ENCODE measurements at places on chromosomes 1 and 21. TPM values are rescaled to one million over a fixed set of nuclear protein-coding genes. Genes with fewer than 3 reads are reported as not detected.
A peak's percentile ranks its signal among the peaks of the same experiment; 100 is the strongest.

GBP3 gene
- total RNA-seq = 1.4 TPM

CTXND2 gene
- total RNA-seq = not detected

SZRD1 gene
- 179 TPM for total RNA-seq

DISP3 gene
- total RNA-seq = 0.07 TPM

- DNase-seq = no peak
These were observed 79.3 kb upstream of the SPAG17 start for GRCh38 chr1:118264343-118264742.

DNA sequence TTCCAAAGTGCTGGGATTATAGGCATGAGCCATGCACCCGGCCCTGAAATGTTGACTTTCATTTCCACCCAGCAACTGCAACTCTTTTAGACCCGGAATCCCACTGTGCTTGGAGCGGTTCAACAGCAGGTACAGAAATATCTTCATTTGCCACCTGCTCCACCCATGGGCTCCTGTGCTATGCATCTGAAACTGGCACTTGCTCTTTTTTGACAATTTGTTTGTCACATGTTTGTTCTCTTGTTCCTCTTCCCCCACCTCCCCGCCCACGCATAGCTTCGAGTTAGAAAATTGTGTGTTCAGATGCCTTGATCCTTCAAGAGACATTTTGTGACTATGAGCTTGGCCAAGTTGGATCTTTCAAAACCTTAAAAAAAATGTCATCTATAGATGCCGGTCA lies 2.4 kb upstream of the IFNLR1 start:
- DNase-seq = peak; percentile 72

DNA sequence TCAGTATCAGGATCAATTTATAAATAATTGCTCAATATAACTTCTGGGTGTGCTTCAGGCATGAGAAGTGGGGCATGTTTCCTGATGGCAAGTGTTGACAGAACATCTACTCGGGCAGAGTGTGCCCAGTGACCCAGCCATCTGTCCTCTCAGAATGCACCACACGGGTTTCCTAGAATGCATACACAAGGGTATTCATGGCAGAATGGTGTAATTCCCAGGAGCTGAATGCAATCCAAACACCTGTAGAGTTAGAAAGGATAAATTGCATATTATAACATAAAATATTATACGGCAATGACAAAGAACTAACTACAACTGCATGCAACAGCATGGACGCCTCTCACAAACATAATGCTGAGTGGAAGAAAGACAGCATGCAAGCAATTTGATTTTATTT lies 391.9 kb downstream of the SIPA1L2 start:
- no peak for DNase-seq

GRCh38 chr1:61781151-61781550 lies 38.9 kb downstream of the PATJ start:
- DNase-seq = no peak

DNA sequence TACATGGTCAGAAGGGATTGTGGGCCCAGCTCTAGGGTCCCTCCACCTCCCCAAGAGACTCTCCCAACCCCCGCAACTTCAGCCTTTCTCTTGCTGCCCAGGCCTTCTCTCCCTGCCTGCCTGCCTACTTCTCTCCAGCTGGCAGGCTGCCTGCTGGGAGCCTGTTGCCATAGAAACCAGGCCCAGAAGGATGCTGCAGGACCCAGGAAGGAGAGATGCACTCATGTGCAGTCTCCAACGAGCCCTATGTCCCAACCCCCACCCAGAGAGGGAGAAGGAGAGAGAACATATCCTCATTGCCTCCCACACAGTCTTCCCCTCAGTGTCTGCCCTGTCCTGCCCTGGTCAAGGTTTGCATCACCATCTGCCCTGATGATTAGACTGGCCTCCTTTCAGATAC lies 10.8 kb upstream of the SMIM12 start:
- no peak for DNase-seq

GRCh38 chr1:20975668-20976067 lies 188.6 kb upstream of the HP1BP3 start:
- no peak for DNase-seq

DNA sequence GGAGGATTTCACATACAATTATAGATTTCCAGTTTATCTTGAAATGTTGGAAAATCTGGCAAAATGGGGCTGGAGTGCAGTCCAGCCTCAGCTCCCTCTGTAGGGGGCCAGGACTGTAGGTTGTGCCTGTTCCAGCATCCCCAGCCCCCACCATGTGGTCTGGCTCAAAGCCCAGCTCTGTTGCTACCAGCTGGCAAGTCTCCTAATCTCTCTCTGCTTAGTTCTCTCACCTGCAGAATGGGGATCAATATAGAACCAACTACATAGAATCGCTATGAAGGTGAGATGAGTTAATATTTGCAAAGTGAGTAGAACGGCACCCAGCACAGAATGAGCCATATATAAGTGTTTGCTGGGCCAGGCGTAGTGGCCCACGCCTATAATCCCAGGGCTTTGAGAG lies 50.0 kb upstream of the TARDBP start:
- no peak for DNase-seq

- peak; percentile 89 for DNase-seq
These were observed 7.7 kb downstream of the ZBTB21 start for GRCh38 chr21:42002421-42002958.

GRCh38 chr1:151526735-151527525 lies 13.2 kb upstream of the TUFT1 start:
- DNase-seq = no peak

- no peak for DNase-seq
These were observed 28.2 kb downstream of the INTS7 start for GRCh38 chr1:212007178-212007577.

- no peak for DNase-seq
These were observed 79.5 kb downstream of the DISC1 start for GRCh38 chr1:231705806-231706760.

GRCh38 chr1:17436380-17437174 lies 2.9 kb downstream of the RCC2 start:
- DNase-seq = no peak

Data from activated naive CD4-positive, alpha-beta T cell treated with anti-CD3 and anti-CD28 coated beads for 36 hours (primary cell).